ENCODE measurements at places on chromosomes 13 and 19.

DNA sequence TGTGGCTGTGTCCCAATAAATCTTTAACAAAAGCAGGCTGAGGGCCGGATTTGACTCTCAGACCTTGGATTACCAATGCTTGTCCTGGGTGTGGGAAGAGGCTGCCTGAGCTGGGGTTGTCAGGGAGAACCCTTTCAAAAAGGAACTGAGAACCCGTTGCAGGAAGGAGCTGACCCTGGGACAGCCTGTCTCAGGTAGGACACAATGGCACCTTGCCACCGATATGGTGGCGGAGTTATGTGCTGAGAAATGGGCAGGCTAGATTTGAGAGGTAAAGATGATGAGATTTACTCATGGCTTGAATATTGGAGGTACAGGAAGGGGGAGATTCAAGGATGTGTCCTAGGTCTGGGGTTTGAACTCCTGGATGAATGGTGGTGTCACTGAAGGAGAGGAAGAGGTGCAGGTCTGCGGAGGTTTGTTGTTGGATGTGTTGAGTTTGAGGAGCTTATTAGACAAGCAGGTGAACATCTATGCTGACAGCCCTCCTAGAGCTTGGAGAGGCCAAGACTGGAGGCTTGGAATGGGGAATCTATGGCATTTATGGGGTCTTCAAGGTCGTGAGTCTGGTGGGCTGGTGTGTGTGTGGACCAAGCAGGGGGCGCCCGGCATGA is 7.2 kb downstream of the PLEKHF1 start:
- no peak for DNase-seq

DNA sequence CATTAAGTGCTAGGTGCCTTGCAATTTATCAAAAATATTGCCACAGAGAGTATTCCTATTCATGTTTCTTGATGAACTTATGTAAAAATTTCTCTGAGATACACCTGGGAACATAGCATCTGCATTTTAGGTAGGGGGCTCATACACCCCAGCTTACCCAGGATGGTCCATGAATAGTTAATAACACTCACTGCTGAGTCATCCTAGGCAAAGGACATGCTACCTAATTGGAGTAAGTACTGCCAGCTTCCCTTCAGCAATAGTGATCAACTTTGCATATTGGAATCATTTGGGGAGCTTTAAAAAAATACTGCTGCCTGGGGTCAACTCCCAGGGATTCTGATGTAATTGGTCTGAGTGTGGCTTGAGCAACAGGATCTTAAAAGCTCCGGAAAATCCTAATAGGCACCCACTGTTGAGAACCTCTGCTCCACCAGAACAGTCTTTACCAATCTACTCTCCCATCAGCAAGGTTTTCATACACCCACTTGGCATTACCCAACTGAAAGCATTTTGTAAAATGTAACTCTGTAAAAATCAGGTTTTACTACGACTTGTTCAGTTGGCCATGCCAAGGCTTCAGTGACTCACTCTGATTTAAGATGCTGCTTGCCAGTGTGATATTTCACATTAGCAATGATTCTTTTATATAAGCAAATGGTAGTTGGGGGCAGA is 67.2 kb upstream of the FNDC3A start:
- DNase-seq, result no peak

- DNase-seq, result no peak
These were observed 17.0 kb downstream of the LYL1 start for GRCh38 chr19:13085666-13086065.

- DNase-seq, result no peak
These were observed 504.5 kb downstream of the FOXO1 start for GRCh38 chr13:40161931-40162330.

DNA sequence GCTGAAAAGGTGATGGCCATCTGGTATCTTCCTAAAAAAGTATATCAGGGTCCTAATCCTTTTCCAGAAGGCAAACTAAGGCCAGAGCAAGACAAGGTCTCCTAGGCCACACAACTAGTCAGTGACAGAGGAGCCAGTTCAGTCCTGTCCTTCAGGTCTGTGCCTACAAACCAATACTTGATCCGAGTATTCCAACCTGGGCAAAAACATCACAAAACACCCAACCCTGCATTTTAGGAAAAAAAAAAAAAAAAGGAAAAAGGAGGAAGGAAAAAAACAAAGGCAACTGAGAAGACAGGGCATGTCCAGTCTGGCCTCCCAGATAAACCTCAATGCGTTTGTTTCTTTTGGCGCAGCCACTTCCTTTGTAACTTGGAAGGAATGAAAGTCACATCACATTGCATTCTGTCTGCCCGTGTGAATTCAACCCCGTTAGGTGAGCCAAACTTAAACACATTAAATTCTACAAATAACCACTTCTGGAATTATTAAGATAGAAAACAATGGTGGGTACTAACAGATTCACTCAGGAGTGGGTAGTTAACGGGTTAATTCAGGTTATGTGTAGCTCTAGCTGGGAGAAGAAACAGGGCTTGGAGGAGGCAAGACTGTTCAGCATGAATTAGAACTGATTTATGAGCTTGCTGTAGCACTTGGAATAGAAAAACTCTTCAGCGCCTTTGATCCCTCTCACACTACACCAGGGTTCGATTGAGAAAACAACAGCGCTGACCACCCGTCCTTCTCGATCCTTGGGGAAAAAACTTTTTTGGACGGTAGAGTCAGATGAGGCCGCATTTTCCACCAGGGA is 43.0 kb upstream of the HNRNPA1L2 start:
- DNase-seq, result no peak

- no peak for DNase-seq
These were observed 441.5 kb upstream of the PCDH20 start for GRCh38 chr13:61857198-61857597.

- DNase-seq, result no peak
These were observed 10.8 kb downstream of the CREB3L3 start for GRCh38 chr19:4164262-4164661.

DNA sequence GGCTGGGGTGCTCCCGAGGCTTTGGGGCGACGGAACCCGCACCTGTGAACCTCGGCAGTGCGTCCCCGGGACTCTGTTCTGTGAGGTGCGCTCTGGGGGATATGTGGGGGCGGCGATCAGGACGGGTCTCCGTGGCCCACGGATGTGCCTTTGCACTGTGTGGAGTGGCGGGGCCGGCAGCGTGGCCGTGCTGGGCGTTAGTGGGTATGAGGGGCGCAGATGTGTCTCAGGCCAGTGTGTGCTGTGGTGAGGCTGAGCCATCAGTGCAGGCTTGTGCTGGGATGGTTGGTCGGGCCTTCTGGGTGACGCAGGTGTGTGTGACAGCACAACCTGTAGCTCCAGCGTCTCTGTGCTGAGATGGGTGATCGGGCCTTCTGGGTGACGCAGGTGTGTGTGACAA is 16.9 kb downstream of the ZNF331 start:
- DNase-seq, result no peak

- DNase-seq, result no peak
These were observed 72.3 kb downstream of the LATS2 start for GRCh38 chr13:20988909-20989655.

- DNase-seq, result no peak
These were observed 136.3 kb upstream of the CSNK1A1L start for GRCh38 chr13:37241786-37242185.

DNA sequence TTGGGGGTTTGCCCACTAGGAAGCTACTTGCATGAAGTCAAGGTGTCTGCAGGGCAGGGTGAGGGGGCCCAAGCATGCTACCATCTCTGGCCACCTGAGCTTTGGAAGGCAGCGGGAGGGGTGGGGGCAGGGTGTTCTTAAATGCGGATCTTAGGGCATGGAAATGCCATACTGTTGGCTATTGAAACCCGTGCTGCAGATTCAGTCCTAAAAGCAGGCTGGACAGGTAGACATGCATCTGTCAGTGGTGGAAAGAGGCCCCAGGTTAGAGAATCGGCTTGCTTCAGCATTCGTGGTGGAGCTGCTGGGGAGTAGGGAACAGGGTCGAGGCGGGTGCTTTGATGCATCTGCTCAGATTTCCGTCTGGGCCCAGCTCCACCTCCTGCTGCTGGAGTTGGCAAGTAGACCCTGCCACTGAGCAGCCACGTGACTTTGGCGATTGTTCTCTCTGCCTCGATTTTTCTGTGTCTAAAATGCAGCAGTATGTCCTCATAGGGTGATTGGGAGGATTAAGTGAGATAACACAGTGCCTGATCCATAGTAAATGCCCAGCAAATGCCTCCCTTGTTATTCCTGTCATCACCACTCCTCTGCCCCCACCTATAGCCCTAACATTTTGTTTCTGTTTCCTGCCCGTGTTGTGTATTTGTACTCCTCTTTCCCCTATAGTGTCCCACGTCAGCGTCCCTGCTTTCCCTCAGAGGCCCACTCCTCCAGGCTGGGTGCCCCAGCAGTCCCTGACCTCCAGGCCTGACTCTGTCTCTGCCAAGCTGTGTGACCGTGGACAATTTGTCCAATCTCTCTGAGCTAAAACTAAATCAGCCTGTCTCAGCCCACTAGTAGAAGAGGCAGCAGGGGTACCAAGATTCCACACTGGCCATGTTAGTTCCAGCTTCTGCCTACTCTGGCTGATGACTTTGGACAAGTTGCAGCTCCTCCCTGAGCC is 5.8 kb downstream of the PPP1R37 start:
- no peak for DNase-seq

DNA sequence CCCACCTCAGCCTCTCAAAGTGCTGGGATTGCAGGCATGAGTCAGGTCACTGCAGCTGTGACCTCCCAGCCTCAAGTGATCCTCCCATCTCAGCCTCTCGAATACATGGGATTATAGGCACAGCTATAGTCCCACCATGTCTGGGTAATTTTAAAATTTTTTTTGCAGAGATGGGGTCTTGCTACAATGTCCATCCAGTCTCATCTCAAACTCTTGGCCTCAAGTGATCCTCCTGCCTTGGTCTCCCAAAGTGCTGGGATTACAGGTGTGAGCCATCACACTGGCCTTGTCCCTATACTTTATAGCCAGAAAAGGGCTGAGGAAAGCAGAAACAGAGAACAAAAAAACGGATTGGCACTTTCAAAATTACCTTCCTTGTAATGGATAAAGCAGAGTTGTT is 4.8 kb upstream of the FBXO27 start:
- no peak for DNase-seq

DNA sequence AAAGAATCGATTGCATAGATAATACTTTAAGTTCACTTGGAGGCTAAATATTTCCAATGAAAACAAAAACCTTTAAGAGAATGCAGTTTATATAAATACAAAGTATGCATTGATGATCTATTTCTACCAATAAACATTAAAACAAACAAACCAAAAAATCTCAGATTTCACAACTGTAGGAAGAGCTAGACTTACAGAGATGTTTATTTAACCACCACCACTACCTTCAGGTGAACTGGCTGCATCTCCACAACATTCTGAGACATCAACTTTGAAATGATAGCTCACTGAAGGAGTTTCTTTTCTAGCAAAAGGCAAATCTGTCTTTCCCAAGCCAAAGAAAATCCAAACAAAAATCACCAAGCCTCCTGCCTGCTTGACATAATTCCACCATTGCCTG is 44.2 kb downstream of the FOXO1 start:
- no peak for DNase-seq

- no peak for DNase-seq
These were observed 1405.1 kb downstream of the PCDH9 start for GRCh38 chr13:65825039-65825438.

DNA sequence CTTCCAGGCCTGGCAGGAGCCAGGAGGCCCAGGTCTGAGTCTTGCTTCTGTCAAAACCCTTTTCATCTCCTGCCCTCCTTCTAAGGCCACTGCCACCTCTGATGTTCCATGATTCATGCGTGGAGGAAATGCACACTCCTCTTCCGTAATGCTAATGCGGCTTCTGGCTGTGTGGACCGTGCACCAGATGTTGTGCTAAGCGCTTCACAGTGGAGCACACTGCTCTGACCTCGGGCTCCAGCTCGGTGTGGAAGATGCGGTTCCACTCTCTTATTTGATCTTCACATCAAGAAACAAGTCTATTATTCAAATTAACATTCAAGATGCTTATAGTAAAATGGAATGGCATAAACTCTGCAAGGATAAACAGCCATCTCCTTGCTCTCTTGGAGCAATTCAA is 629.2 kb downstream of the UQCRFS1 start:
- DNase-seq, result no peak

DNA sequence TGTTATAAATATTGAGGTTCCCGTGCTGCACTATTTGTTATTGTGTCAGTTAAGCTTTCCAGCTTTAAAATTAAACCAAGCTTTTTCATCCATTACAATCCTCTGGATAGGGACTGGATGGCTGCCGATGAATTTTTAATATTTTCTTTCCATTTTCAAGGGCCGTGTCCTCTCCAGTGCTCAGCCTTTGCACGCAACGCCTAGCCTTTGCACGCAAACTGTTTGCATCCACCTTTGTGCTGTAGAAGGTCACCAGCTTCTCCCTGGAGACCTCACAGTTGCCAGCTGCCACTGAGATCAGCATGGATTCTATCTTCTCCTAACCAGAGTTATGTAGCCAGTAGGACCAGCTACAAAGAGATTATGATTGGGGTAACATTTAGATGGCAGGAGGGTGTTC is 240.5 kb downstream of the SLC7A1 start:
- DNase-seq, result no peak

GRCh38 chr19:45632468-45633196 is 6.6 kb downstream of the EML2 start:
- peak; percentile 64 for DNase-seq

- DNase-seq, result no peak
These were observed 6.4 kb downstream of the KLF2 start for GRCh38 chr19:16330806-16331690.

- DNase-seq, result no peak
These were observed 55.8 kb downstream of the HSPH1 start for GRCh38 chr13:31105856-31106255.

DNA sequence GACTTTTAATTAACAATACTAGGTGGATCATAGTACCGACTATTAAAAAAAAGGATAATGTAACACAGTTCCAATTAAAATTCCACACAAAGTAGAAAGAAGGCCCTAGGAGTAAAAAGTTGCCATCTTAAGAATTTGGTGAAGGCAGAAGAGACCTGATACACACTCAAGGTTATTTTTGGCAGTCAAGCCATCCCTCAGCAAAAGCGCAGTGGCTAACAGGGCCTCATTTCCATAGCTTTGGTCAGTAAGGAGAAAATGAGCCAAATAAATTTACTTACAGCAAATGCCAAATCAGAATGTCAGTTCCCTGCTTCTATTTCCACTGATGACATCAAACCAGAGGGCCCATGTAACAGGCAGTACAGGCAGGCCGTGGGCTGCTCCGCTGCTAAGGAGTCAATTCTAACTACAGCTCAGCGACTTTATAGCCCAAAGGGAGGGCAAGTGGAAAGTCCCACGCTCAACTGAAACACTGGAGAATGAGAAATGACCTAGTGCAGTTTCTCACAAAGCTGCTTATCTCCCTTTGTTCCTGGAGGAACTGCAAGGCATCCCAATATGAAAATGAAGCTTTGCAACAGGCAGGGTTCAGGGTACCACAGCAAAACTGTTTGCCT is 6.3 kb downstream of the ARGLU1 start:
- DNase-seq, result peak; percentile 66

GRCh38 chr19:49371184-49371583 is 7.5 kb downstream of the DKKL1 start:
- no peak for DNase-seq
